ENCODE measurements at places on chromosomes 2 and 18. TPM values are rescaled to one million over a fixed set of nuclear protein-coding genes. Genes with fewer than 3 reads are reported as not detected.

CHRNG gene
- not detected for total RNA-seq

C2orf66 gene
- total RNA-seq: not detected

STAT4 gene
- 0.54 TPM for total RNA-seq

APOB gene
- not detected for total RNA-seq

LYG2 gene
- not detected for total RNA-seq

TGFA gene
- not detected for total RNA-seq

TUBA3E gene
- total RNA-seq: not detected

XDH gene
- total RNA-seq: 3.1 TPM

GPAT2 gene
- total RNA-seq: 10.2 TPM

POTEC gene
- total RNA-seq: not detected

CD207 gene
- not detected for total RNA-seq

RGPD3 gene
- total RNA-seq: 0.45 TPM

PMAIP1 gene
- 18.2 TPM for total RNA-seq

GLB1L gene
- 10.5 TPM for total RNA-seq

- peak; percentile 99 for DNase-seq
These were observed 167.0 kb upstream of the HAAO start for GRCh38 chr2:42959234-42960001.

- DNase-seq: peak; percentile 94
These were observed 216.5 kb upstream of the FN1 start for GRCh38 chr2:215652388-215652787.

DNA sequence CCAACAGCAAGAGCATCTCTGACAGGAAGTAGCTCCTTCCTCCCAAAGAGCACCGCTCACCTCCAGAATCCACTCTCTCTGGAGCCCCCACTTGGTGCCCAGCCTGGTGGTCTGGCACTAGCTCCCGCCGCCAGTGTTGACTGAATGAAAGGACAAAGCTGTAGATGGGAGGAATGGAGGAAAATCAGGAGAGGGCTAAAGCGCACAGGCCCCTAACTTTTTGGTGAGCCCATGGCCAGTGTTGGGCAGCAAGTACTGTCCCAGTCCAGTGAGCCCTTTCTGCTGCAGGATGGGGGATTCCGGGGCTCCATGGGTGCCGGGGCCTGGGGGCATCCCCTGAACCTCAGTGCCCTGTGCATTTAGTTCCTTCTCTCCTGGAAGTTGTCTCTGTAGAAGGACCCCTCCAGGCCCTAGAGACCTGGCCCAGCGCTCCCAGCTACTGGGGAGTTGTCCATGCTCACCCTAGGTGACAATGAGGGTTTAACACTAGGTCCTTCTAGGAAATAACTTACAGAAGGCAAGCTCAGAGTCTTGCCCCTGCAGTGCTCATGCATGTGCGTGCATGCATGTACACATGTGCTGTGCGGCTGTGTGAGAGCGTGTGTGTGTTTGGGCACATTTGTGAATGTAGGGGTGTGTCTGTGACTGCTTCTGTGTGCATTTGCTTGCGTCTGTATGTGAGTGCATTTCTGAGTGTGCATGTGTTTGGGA lies 33.6 kb downstream of the GLI2 start:
- DNase-seq: no peak

DNA sequence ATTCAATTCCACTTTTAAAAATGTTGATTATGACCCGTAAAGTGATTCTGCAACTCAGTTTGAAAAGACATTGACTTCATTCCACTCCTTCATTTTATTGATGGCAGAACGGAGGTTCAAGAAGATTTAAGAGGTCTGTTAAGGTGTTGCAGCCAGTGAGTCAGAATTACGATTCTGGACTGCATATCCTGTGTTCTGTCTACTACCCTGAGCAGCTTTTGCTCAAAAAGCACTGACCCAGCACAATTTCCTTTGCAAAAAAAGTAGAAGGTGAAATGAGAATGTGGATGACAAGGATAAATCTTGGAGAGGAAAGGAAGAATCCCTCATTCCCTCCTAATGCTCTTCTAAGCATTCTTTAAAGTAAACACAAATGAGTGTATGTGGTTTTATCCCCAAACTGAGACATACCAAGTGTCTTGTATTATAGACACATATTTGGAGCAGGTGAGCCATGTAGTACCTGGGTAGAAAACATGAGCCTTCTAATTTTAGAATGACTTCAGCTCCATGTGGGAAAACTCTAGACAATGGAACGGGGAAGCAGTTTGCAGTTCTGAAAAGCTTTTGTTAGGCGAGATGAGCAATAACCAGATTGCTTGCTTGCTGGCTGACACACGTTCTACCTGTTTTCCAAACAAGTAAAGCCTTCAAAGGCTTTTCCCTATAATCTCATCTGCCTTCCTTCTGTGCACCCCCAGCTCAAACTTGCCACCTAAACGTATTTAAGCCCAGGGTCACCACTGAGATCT lies 44.7 kb downstream of the TGFA start:
- DNase-seq: no peak

DNA sequence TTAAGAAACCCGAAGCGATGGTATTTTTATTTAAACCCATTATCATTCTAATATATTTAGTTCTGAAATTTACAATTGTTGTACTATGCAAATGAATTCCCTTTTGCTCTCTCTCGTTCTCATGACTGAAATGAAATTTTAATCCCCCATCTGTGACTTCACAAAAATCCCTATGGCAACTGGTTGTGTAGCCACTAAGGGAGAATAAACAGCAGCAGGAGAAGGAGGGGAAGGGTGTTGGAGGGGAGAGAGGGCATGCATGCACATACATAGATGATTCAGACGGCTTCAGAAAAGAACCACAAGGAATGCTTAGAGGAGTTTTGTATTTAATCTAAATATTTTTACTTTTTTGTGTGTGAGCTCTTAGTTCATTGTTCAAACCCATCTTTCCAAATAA lies 36.8 kb downstream of the CPS1 start:
- no peak for DNase-seq

GRCh38 chr2:113869253-113869652 lies 20.6 kb upstream of the ACTR3 start:
- no peak for DNase-seq

GRCh38 chr2:223051693-223052289 lies at the start of gene KCNE4:
TSS of gene KCNE4 (plus strand) at chr2:223052190. CDS start at chr2:223052831, 641 bp downstream.
- peak; percentile 87 for DNase-seq

DNA sequence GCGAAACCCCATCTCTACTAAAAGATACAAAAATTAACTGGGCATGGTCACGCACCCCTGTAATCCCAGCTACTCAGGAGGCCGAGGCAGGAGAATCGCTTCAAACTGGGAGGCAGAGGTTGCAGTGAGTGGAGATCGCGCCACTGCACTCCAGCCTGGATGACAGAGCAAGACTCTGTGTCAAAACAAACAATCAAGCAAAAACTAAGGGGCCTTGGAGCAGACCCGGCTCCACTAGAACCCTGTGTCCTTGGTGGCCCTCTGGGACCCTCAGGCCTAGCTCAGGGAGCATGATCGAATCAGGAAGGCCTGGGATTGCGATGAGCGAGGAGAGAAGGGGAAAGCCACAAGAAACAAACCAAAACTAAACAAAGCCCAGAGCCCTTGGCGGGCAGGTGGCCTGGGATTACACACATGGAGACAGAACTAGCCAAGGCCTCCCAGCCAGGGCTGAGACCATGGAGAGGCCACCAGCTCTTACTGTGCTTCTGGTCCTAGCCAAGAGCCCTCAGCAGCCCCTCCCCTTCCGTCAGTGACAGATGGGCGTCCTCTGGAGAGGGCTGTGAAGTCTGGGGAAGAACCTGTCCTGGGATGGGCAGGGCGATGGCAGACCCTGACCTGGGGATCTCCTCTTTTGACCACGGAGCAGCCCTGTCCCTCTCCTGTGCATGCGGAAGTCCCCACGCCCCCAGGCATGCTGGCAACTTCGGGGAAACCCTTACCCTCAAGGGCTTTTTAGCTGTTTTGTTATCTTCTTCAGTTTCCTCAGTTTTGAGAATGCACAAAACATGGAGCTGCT lies 27.4 kb upstream of the CATIP start:
- no peak for DNase-seq

DNA sequence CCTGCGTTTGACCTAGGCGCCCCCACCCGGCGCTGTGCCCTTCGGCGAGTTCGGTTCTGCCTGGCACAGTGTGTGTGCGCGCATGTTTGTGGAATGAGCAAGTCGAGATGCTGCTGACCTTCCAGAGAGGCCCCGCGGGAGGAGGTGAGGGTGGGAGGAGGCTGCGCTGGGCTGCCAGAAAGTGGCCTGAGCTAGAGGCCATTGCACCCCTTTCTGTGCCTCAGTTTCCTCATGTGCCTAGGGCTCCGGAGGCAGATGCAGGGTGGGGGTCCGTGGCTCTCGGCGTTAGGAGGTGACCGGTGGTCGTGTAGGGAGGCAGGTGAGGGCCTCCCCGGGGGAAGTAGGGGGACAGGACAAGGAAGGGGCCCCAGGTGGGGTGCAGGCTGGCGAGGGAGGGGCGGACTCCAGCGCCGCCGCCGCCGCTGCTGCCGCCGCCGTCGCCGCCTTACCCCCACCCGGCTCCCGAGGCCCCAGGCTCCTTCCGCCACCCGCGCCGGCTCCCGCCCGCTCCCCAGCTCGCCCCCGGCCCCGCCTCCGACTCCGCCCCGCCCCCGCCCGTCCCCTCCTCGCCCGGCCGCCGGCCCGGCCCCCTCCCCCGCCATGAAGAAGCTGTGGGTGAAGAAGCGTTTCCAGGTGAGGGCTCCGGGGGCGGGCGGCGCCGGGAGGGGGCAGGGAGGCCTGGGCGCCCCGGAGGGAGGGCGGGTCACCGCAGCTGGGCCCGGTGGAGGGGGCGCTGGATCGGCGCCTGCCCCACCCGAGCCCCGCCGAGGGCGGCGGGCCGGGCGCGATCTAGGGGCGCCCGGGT lies 7.0 kb downstream of the SPEG start:
- DNase-seq: peak; percentile 48

GRCh38 chr2:136284226-136285119 lies 166.5 kb upstream of the CXCR4 start:
- DNase-seq: no peak

DNA sequence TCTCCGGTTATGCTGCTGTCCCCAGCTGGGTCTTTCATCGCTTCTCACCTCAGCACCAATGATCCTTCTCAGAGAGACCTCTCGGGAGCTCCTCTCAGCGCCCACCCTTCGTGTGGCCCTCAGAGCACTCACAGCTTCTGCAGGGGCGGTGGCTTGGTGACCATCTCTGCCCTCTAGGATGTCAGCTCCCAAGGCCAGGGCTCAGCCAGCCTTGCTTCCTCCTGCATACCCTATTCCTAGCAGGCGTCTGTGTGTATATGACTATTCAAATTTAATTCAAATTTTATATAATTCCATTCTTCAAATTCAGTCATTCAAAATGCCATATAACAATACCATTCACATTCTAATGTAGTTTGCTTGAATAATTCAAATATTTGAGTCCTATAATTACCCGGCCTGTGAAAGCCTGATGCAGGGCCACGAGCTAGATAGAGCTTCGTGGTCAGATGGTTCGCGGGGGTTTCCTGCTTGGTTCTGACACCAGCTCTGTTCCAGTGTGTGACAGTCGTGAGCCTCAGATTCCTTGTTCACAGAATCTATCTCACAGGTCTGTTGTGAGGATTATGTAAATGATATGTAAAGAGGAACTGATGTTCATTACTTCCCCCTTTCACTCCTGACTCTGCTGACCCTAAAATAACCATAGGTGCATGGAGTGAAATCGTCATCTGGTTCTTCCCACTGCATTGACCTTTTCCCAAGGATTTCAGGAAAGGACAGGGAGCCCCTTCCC lies 94.0 kb upstream of the CNGA3 start:
- DNase-seq: no peak

DNA sequence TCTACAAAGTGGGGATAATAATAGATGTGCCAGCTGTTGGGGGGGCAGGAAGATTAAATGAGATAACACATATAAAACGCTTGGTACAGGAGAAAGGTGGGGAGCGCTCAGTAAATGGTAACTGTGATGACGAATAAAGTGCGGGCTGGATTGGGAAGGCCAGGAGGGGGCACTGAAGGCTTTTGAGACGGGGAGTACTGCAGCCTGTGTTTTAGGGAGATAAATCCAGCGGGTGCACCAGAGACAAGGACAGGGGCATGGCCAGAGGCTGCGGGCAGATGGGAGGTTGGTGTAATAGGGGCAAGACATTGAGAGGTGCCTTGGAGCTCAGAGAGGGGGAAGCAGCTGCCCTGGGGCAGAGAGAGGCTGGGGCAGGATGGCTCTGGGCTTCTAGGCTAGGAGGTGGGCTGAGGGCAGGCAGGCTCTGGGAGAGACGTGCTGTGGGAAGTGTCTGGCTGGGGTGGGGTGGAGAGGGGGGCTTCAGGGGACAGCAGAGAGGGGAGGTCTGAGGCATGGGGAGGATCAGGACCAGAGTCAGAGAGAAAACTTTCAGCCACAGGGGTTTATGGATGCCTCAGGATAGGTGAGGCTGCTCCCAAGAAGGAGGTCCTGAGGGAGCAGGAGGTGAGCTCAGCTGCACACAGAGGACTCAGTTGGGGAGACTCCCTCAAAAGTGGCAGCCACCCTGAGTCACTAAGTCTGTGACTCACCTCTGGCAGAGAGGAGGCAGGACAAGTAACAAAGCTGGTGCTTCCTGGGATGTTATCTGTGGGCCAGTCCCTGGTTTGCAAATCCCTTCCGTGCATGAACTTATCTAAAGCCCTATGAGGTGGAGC lies 18.8 kb downstream of the TEX44 start:
- peak; percentile 73 for DNase-seq

GRCh38 chr2:62686012-62686685 lies 19.4 kb upstream of the EHBP1 start:
- DNase-seq: no peak

- no peak for DNase-seq
These were observed 155.5 kb downstream of the MYT1L start for GRCh38 chr2:2175381-2176090.

- DNase-seq: peak; percentile 74
These were observed 425 bp downstream of the ASB3 start for GRCh38 chr2:53786352-53786704.

DNA sequence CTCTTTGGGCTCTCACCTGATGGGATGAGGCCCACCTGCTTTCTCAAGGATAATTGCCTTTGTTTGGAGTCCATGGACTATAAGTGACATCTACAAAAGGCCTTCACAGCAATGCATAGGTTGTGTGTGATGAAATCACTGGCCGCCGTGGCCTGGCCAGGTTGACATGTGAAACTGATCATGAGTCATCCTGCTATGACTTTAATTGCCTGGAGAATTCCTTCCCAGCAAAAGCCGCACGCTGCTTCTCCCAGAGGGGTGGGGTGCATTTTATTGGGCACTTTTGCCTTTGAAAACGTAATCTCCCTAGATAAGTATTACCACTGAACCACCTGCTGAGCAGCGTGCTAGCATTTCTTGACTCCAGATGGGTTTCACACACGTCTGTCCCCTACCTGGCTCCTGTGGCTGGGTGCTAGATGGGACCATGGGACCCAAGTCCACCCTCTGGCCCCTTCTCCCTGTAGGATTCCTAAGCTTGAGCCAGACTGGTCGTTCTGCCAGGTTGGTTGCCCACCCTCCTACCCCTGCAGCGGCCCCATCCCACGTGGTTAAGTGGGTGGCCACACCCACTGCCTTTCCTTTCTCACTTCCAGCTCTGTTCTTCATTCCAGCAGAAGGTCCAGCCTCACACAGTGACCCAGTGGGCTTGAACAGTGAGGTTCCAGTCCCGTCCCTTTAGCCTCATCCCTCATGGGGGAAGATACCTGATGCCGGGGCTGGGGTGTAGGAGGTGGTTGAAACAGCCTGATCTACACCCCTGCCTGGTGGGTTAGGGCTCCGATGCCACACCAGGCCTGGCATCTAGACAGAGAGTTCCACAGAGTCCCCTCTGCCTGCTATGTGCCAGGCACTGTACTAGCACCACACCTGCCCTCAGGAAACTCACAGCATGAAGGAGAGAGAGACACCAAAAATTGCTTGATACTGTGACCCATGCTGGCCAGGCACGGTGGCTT lies 89.6 kb downstream of the GBX2 start:
- peak; percentile 36 for DNase-seq

Data from fibroblast of the aortic adventitia (primary cell).